ENCODE measurements at places on chromosomes 3 and 15. TPM values are rescaled to one million over a fixed set of nuclear protein-coding genes. Genes with fewer than 3 reads are reported as not detected.
A peak's percentile ranks its signal among the peaks of the same experiment; 100 is the strongest.

- DNase-seq: no peak
These were observed 10.1 kb upstream of the MINDY2 start for GRCh38 chr15:58761010-58761388.

DNA sequence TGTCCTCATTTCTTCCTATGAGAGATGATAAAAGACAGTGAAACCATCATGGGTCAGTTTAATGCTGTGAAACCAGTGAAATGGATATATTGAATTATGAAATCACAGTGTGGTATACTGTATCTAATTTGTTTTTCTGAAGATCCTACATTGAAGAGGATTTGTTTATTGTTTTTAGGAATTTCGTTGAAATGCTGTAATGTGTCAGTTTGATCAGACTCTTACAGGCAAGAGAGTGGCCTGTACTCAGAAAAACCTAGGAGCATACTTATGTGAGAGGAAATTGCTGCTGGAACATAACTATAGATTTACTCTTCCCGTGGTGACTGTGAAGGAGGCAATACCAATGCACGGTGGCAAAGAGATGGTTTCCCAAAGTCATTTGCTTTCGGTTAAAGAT lies 29.1 kb upstream of the ONECUT1 start:
- DNase-seq: no peak

GRCh38 chr15:99002226-99002625 lies 5.4 kb downstream of the PGPEP1L start:
- DNase-seq: no peak

- no peak for DNase-seq
These were observed 304.0 kb upstream of the TPRG1 start for GRCh38 chr3:188867691-188868265.

DNA sequence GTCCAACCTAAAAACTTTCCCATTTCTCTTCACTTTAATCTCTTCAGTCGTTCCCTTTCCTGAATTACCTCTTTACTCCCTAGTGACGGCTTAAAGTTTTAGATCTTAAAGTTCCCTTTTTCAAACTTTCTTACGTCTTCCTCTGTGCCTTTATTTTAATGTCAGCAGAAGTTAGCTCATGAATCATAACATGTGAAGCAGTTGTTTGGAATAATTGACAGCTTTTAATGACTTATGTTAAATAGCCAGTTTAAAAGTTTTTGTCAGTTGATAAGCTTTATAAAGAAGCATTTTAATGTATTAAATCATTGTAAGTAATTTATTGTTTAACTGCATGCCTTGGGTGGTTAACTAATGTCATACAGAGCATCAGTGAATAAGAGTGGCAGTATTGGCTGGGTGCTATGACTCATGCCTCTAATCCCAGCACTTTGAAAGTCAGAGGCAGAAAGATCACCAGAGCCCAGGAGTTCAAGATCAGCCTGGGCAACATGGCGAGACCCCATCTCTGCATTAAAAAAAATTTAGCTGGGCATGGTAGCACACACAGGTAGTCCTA lies 33.9 kb downstream of the PIK3CA start:
- DNase-seq: no peak

Gene SLC35A5
- total RNA-seq: 35.3 TPM

GRCh38 chr3:129218742-129219141 lies 30.7 kb upstream of the COPG1 start:
- DNase-seq: no peak

Gene VGLL3
- 0.15 TPM for total RNA-seq

Gene NPAP1
- 0.07 TPM for total RNA-seq

- DNase-seq: peak; percentile 6
These were observed 4.5 kb downstream of the CORO2B start for GRCh38 chr15:68583321-68583720.

Gene LNP1
- 2.0 TPM for total RNA-seq

DNA sequence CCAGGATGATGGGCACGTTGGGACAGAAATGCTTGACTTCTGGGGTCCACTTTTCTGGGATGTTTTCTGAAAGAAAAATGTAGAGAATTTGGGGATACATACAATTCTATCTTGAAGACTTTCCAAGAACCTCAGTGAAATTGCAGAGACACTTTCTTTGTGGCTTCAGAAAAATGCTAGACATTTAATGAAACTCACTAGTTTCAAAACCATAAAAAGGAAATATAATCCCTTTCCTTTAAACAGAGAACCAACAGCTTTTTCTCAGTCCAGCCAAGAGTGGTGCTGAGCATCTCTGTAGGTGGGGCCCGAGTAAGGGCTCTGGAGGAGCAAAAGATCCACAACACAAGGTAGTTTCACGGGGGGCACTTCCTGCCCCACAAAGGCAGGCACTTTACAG lies 4.4 kb upstream of the GPX1 start:
- DNase-seq: no peak

DNA sequence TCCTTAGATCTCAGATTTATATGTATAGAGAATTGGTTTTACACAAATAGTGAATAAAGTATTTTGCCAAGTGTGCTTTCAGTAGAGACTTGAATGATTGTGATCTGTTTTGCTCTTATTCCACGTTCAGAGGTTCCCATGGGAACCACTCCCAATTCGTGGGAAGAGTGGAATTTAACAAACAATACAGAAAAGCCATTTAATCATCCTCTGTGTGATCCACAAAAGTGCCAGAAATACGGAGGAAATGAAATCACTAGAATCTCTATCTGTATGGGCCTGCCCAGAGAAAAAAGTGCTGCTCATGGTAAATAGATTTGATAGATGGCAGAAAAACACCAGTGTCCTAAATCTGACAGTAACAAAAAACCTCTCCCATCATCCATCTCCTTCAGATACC lies 56.0 kb downstream of the CNTN4 start:
- DNase-seq: no peak

DNA sequence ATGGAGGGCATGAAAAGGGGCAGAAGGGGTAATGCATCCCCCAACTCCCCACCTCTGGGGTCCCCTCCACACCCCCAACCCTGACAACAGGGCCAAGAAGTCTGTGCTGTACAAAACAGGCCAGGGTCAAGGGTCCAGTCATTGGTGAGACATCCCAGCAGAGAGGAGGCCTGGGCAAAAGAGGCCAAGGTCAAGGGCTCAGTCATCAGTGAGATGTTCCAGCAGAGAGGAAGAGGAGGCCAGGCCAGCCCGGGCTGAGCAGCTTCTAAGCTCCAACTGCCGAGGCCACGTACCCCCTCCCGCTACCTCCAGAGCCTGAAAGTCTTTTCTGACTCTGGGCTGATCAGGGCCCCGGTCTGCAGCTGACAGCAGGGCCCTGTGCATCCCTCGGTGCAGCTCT lies 52.4 kb downstream of the LHFPL4 start:
- DNase-seq: no peak

Gene FRMD5
- total RNA-seq: 43.8 TPM

Gene SLC22A13
- total RNA-seq: 1.5 TPM

DNA sequence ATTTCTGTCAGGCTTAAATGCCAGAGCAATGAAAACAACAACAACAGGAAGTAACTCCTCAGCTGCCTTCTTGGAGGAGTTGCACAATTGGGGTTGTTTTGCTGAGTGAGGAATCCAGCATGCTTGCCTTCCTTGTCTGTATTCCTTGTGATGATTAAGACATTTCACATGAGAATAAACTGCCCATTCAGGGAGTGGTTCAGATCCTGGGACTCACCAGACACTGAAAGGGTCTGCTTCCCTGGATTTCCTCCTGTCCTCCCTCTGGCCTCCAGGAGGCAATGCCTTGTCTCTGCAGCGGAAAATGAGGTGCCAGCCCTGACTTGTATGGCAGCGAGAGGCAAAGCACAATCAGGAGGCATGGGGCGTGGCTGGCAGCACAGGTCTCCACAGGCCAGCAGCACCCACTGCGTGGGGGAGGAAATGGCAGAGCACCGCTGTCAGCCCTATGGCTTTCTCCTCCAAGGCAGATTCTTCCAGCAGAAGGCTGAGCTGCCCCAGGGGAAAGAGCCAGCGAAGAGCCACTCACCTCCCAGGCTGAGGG lies 41.5 kb downstream of the RBP2 start:
- DNase-seq: peak; percentile 65

GRCh38 chr15:92050220-92050898 lies 196.9 kb downstream of the SLCO3A1 start:
- no peak for DNase-seq

- DNase-seq: no peak
These were observed 167.3 kb downstream of the FAM43A start for GRCh38 chr3:194852831-194853508.

DNA sequence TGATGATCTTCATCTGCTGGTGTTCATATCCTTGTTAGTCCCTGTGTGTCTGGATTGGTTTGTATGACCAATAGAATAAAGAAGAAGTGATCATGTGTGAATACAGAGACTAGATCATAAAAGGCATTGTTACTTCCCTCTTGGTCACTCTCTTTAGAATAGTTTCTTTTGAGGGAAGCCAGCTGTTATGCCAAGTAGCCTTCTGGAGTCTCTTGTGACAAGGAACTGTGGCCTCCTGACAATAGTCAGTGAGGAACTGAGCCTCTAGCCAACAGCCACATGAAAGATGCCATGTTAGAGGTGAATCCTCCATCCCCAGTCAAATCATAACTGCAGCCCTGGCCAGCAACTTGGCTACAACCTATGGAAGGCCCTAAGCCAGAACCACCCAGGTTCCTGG lies 63.0 kb upstream of the SMAD3 start:
- DNase-seq: no peak

DNA sequence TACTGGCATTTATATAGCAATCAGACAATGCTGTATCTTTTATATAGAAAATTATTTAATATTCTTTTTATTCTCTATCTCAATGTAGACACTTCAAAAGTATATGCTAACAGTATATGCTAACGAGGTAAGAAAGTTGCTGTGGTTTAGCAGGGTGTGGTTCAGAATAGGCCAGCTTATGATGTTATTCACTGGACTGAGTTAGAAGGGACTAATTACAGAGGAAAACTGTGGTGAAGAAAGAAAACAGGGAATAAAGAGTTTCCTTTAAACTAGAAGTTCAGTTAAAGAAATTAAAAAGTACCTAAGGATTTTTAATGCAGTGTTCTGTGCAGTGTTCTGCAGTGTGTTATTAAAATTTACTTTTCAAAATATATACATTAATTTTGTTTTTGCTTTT lies 59.4 kb downstream of the MYO9A start:
- no peak for DNase-seq

DNA sequence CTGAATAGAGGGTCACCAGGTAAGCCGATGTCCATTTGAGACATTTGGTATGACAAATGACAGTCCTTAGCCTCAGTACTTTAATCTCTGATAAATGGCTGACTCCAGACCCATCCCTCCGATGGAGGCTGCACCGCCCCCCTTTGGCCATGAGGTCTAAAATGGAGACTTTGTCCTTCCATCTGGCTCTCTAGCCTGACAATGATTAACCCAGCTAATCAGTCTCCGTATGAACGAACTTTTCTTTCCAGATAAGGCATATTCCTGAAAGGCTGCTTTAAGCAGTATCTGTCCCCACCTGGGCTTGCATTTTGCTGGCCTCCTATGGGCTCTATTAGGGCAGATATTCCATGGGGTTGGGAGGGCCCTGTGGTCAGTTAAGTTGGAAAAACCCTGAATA lies 10.8 kb upstream of the MYZAP start:
- no peak for DNase-seq

Gene KLHDC8B
- total RNA-seq: 36.3 TPM

DNA sequence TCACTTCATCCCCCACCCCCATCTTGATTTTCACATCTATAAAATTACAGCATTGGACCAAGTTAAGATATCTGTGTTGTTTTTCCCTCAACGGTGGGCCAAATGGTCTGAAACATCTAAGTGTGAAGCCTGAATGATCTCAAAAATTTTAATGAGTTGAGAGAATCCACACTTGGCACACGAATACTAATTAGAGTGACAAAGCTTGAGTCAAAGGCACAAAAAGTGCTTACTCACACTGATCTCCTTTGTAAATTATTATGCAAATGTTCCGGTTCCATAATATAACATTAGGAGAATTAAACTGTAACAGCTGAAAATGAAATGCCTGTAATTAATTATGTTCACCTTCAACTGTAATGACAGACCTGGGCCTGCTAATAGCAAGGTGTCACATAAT lies 33.6 kb downstream of the GPR176 start:
- DNase-seq: no peak

DNA sequence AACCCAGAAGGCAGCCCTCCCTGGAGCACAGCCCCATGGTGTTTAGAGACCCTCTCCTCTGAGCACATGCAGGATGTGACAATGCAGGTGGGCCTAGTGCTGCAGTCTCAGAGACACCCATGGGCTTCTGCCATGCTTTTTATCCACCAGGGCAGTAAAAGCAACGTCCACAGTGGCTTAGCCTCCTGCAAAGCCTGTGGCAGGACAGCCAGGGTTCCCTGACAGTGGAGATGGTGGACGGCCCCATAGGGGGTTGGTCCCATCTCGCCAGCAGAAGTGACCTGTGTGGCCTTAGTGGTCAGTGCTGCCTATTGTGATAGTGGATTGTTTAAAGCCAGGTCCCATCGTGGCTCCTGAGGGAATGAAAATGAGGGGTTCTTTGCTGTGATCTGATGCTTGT lies 46.6 kb downstream of the APBA2 start:
- DNase-seq: no peak

- DNase-seq: no peak
These were observed 22.9 kb upstream of the CGNL1 start for GRCh38 chr15:57353317-57353804.

Gene IL12A
- total RNA-seq: not detected

Gene ZBTB20
- 27.5 TPM for total RNA-seq

DNA sequence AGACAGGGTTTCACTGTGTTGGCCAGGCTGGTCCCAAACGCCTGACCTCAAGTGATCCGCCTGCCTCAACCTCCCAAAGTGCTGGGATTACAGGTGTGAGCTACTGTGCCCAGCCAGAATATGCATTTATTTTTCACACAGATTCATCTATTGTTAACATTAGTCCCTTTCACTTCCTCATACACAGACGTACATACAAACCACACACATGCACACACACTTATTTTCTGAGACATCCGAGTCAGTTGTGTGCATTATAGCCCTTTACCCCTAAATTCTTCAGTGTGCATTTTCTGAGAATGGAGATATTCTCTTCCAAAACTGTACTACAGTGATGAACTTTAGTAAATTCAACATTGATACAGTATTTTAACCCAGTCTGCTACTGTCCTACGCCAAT lies 15.0 kb upstream of the MEX3B start:
- no peak for DNase-seq

GRCh38 chr3:177679568-177680471 lies 482.5 kb upstream of the TBL1XR1 start:
- no peak for DNase-seq

DNA sequence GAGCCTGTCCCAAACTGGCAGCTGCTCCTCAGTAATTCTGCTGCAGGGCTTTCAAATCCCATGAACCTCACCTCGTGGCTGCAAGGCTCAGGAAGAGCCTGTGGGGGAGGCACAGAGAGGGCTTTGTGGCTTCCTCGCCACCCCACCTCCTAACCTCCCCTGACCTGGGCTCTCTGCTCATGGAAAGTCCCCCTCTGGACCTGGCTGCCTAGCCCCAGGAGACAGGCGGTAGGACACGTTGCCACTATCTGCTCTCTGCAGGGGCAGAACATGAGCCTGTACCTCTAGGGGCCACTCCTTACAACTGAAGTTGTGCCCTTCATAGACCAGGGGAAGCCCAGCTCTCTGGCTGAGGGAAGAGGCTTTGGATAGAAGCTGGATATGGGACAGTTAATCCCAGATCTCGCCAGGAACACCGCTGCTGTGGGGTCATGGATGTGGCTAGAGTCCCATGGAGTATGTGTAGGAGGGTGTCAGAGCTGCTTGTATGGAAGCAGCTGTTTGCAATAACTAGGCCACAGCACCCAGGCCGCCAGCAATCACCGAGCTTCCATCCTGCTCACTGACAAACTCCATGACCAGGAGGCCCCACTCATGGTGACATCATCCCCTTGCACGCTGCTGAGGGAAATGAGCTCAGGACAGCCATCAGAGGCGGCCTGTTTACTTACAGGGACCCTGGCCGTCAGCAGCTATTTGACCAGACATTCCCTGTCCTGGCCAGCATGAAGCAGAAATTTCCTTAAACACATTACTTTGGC lies 34.0 kb upstream of the CILP start:
- DNase-seq: no peak

All from glutamatergic neuron (in vitro differentiated cells).